ENCODE measurements at places on chromosomes 1 and 21. TPM values are rescaled to one million over a fixed set of nuclear protein-coding genes. Genes with fewer than 3 reads are reported as not detected.
A peak's percentile ranks its signal among the peaks of the same experiment; 100 is the strongest.

DNA sequence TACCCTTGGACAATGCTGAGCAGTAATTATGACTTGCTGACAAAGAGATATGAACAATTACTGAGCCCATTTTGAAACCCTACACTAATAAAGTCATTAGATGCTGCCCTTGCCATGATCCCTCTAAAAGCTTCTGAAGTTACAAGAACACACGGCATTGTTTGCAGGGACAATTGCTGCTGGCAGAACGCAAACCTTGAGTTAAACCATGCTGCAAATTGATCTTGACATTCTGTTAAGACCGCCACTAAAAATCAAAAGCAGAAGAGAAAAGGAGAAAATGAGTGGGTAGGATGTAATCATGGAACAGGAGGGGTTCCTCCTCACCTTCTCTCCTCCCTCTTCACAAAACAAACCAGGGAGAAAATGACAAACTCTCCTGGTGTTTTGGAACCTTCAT, 136.2 kb upstream of the DMRTA2 start:
- DNase-seq: no peak

- no peak for DNase-seq
Observed at GRCh38 chr1:226976978-226977642, 37.0 kb downstream of the COQ8A start.

- no peak for DNase-seq
Observed at GRCh38 chr1:151128800-151129199, 17.6 kb downstream of the SEMA6C start.

DNA sequence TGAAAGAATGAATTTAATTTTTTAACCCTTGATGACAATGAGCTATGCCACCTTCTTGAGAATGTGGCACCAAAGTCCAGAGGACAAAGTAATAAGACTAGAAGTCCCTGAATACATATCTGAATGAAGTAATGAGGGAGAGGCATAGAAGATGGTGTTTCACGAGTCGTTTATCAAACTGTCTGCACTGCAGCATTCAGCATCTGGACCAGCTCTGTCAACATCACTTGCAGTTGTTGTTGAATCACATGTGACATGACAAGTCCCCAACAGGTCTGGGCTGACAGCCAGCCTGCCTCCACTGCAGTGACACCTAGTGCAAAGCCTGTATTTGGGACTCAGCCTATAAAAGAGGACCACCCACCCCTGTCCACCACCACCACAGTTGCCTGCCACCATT, 17.3 kb upstream of the GALNT2 start:
- DNase-seq: no peak

DNA sequence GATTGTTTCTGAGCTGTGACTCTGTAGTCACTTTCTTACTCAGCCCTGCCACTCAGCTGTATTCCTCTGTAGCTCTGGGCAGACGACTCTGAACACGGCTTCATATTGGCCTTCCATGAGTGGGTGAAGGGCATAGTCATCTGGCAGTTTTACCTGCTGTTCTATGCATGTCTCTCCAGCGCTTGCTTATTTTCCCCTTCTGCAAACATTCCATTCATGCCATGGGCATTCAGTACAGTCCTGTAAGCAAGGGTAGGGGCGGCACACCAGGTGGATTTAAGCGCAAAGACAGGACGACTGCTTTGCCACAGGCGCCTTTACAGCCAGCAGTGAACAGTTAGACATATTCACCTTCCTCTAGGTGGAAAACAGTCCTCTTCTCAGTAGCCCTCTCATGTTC, 4.4 kb upstream of the WDR26 start:
- no peak for DNase-seq

- DNase-seq: peak; percentile 22
Observed at GRCh38 chr1:64864018-64864940, 102.1 kb downstream of the JAK1 start.

- DNase-seq: no peak
Observed at GRCh38 chr21:26153758-26154157, 16.8 kb downstream of the APP start.

DNA sequence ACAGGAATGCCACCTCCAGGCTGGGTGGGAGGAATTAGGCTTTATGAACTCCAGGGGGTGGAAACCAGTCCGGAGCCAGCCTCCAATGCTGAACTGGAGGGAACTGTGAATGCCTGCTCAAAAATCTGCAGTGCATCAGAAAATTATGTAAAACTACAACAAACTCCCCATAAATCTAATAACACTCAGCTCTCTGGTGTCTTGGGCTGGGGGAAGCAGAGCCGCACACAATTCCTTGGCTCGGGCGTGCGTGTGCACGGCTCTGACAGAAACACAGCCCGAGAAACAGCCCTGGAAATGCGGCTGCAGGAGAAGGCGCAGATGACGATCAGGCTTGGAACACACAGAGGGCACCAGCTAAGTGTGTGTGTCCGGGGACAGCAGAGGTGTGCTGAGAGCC, 127.6 kb upstream of the VAMP3 start:
- DNase-seq: no peak

DNA sequence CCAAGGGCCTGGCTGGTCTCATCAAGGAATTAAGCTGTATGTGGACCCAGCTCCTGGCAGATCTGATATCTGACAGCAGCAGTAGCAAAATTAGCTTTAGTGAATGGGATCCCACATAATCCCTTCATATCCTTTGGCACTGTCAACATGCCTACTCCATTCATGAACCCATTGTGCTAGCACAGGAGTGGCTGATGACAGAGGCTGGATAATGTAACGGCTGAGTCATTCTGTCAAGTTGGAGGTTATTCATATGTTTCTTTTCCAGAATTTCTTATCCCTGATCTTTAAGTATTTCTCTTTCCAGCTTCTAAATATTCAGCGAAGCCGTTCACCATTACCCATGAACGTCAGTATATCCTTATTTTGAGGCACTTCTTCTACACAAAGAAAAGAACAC, 84.3 kb downstream of the EXTL2 start:
- DNase-seq: no peak

DNA sequence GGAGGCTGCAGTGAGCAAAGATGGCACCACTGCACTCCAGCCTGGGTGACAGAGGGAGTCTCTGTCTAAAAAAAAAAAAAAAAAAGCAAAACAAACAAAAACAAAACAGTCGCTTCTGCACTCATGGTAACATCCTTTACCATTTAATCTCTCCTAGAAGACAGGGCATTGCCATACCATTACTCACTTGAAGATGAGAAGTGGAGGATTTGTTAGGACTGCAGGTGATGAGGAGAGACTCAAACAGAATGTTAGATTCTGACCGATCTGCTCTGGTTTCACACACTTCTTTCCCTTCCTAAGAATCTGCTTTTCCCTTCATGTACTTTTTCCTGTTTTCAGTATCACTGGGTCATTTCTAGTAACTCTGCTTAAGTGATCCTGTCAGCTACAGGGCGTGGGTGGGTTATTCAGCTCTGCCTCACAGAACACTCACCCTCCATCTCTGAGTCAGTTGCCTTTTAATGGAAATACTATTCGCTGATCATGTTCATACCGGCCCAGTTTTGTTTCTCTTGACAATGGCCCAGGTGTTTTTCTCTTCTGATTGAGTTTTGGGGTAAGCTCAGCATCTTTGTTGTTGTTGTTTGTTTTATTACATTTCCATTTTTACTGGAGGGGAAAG, 148.0 kb upstream of the ERG start:
- no peak for DNase-seq

DNA sequence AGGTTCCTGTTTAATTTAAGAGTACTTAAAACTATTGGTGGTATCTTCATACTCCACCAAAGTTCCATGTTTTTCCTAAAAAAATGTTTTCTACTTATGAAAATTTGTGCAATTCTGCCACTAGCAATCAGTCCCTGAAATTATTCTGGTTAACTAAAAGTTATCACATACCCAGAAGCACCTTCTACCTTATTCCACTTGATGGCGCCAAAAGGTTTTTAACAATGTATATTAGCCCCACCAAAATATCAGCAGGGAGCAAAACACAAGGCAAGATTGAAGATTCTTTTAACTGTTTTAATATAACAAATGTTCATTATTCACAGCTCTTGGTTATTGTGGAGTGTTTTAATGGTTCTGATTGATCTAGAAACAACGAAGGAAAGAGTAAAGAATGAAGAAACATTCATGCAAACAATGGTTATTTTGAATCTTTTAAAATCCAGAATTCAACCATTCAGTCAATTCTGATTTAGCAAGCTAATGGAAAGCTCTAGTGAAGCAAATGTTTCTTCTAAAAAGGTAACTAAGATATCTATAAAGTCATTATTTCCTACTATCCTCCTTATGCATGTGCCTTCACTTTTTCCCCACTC, 67.2 kb downstream of the TTLL7 start:
- DNase-seq: peak; percentile 53

DNA sequence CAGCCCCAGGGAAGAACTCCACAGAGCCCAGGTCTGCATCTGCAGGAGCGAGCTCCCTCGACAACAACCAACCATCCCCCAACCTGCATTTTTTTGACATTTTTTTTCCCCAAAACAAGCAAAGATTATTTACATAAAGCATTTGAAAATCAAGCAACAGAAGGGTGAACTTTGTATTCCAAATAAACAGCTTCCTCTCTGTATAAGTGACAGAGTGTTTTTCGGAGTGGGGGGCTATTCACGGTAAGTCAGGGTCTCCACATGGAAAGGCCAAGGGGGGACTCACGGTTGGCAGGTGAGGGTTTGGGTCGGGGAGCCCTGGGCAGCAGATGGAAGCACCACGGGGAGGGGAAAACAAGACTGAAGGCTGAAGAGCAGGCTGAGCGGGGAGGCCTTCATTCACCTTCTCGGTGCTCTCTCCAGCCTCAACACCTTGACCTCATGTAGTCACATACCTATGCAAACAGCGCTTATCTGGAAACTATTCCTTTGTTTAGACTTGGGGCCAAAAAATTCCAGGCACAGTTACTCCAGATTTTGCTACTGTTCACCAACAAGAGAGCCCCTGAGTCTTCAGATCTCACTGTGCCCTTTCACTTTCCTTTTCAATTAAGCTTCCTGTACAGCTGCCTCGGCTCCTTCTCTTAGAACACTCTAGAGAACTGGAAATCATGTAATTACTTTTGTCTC, 27.6 kb downstream of the C2CD2 start:
- peak; percentile 55 for DNase-seq

- DNase-seq: no peak
Observed at GRCh38 chr1:211703812-211704537, 28.6 kb upstream of the NEK2 start.

GRCh38 chr1:220696226-220696862, 6.2 kb downstream of the C1orf115 start:
- DNase-seq: no peak

- DNase-seq: no peak
Observed at GRCh38 chr1:66523562-66523961, 10.4 kb upstream of the SGIP1 start.

GRCh38 chr1:81314513-81315233, 486.1 kb upstream of the ADGRL2 start:
- DNase-seq: no peak

GRCh38 chr1:81836007-81836626, 35.4 kb downstream of the ADGRL2 start:
- no peak for DNase-seq

DNA sequence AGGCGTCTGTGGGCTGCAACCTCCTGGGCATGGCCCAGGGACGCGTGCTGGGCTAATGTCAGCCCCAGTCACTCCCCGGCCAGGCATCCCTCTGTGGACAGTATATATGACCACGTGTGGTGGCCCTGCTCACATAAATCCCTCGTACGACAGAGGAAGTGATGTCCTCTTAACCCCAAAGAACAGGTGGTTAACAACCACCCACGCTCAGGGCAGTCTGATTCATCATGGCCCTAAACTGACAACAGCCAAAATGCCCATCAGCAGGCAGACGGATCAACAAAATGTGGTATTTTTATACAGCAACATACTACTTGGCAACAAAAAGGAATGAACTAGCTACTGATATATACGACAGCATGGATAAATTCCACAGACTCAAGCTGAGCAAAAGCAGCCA, 51.0 kb downstream of the ECE1 start:
- no peak for DNase-seq

GRCh38 chr1:247013391-247013790, 5.5 kb upstream of the ZNF695 start:
- DNase-seq: no peak

- no peak for DNase-seq
Observed at GRCh38 chr21:41166884-41167283, 1.1 kb upstream of the BACE2 start.

- DNase-seq: no peak
Observed at GRCh38 chr1:22817462-22817861, 106.8 kb downstream of the EPHB2 start.

DNA sequence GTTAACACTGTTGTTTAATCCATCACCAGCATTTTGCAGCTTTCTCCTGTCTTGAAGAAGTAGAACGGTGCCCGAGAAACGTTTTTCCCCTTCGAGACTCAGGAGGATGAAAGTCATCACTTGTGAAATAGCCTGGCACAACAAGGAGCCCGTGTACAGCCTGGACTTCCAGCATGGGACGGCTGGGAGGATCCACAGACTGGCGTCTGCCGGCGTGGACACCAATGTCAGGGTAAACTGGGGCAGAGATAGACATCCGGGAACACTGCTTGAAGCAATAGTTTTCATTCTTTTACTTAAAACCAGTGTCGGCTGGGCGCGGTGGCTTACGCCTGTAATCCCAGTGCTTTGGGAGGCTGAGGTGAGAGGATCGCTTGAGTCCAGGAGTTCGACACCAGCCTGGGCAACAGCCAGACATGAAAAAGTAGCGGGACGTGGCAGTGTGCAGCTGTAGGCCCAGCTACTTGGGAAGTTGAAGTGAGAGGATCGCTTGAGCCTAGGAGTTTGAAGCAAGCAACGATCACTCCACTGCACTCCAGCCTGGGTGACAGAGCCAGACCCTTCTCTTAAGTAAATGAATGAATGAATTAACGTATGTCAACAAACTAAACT, 945 bp downstream of the CHAF1B start:
- DNase-seq: no peak

GRCh38 chr1:180154325-180155181, at the start of gene QSOX1:
QSOX1 (plus strand) TSS chr1:180154869; CDS start chr1:180154908, 39 bp downstream.
- DNase-seq: peak; percentile 83

Gene ARTN
- 1.2 TPM for polyA plus RNA-seq

Gene PSRC1
- polyA plus RNA-seq: 29.8 TPM

Gene ELAVL4
- polyA plus RNA-seq: 3.2 TPM

Gene NGF
- 1.8 TPM for polyA plus RNA-seq

Gene HMCN1
- polyA plus RNA-seq: 61.3 TPM

Gene TSPEAR
- polyA plus RNA-seq: 0.96 TPM

Gene PLCH2
- polyA plus RNA-seq: 0.80 TPM

Gene LCA5L
- 7.0 TPM for polyA plus RNA-seq

Gene SPRR2G
- polyA plus RNA-seq: not detected

Gene RHEX
- polyA plus RNA-seq: 6.2 TPM

Gene ZSWIM5
- polyA plus RNA-seq: 9.6 TPM

Gene FCRL6
- 0.27 TPM for polyA plus RNA-seq

Gene RGS18
- 1.8 TPM for polyA plus RNA-seq

Gene GBP5
- 0.28 TPM for polyA plus RNA-seq

Gene AUNIP
- polyA plus RNA-seq: 3.4 TPM

Data from left kidney (tissue), 8 donors.